HFFc6 (cell line): ENCODE measurements at places on chromosomes 3 and 15. TPM values are rescaled to one million over a fixed set of nuclear protein-coding genes. Genes with fewer than 3 reads are reported as not detected.
A peak's percentile ranks its signal among the peaks of the same experiment; 100 is the strongest.

- no peaks in the 10 kb centered on the region for H3K36me3 ChIP-seq
- no peak overlapping the region; the same call in 1 of the 2 replicates for H3K4me3 ChIP-seq
- no peak overlapping the region for H3K27ac ChIP-seq
- DNase-seq = peak; percentile 9
- peaks cover 2% of the 10 kb centered on the region; the same call in 1 of the 2 replicates for H3K27me3 ChIP-seq
Observed at GRCh38 chr3:25156626-25157025, 271.4 kb upstream of the RARB start.

Gene PRR23C
- not detected in 3 replicates for total RNA-seq

DNA sequence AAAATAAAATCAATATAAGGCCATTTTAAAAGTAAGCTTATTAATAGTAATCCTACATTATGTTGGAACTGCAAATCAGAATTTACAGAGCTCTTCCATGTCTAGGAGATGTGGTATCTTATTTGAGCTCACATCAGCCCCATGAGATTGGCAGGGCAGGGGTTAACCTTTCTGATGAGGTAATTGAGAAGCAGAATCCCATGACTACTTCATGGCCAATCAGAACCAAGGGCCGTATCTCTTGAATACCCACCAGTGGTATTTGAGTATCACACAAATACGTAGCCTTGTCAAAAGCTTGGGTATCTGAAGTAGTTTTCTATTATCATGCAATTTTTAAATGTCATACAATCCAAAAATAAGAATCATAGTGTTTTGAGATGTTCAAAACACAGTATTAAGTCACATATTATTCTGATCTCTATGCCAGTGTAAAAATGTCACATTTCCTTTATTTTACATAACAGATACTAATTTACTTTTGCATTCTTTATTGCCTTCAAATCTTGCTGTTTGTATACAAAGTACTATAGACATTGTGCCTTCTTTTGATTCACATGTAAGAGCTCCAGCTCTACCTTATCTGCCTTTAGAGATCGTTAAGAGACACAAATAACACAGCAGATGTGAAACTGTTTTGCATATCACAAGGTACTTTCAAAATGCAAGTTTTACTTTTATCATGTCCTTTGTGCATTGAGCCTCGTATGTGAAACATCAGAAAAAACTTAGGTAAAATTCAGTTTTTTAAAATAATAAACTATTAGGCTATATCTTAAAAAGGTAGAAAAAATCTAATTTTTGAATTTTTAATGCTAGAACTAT, 251.7 kb upstream of the GOLGA6L4 start:
- H3K36me3 ChIP-seq = no peaks in the 10 kb centered on the region
- no peaks in the 10 kb centered on the region; the same call in 1 of the 2 replicates for H3K27me3 ChIP-seq
- no peak overlapping the region for H3K27ac ChIP-seq
- no peak for DNase-seq
- H3K4me1 ChIP-seq = no peaks in the 10 kb centered on the region
- H3K4me3 ChIP-seq = no peak overlapping the region

GRCh38 chr15:80599359-80599758, 95.8 kb upstream of the ABHD17C start:
- peaks cover 28% of the 10 kb centered on the region for H3K36me3 ChIP-seq
- H3K27me3 ChIP-seq = no peaks in the 10 kb centered on the region; the same call in 1 of the 2 replicates
- H3K4me1 ChIP-seq = peaks cover 40% of the 10 kb centered on the region
- peak; percentile 83 for DNase-seq

DNA sequence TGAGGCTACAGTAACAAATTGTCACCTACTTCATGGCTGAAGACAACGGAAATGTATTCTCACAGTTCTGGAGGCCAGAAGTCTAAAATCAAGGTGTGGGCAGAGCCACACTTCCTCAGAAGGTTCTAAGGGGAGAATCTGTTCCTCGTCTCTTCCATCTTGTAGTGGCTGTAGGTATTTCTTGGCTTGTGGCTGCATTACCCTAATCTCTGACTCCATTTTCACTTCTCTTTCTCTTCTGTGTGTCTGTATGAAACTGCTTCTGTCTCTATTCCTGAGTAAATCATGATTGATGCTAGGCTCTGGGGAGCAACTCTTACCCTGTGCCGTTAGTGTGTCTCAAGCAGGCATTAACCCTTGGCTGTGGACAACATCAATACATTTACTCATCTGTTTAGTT, 164.7 kb downstream of the SQOR start:
- no peaks in the 10 kb centered on the region for H3K27me3 ChIP-seq
- no peak overlapping the region for H3K4me3 ChIP-seq
- no peak overlapping the region for H3K27ac ChIP-seq
- H3K36me3 ChIP-seq = no peaks in the 10 kb centered on the region

Gene CPLX3
- not detected in 3 replicates for total RNA-seq

DNA sequence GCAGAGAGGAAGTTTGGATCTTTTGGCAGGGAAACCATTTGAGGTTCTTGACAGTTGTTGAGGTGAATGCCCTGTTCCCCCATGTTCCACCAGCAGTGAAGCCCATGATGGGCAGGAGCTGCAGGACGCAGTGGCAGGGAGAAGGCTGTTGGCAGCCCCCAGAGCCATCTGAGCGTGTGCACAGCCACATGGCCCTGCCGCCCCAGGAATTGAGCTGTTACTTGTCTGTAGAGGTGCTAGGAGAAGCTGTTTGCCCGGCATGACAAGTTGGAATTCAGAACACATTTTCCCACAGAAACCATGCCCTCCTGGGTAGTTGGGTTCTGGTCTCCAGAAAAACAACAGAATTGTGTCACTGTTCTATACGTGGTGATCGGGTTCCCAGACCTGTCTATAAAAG, 218.2 kb upstream of the NR2E3 start:
- H3K4me3 ChIP-seq = no peak overlapping the region
- H3K27me3 ChIP-seq = no peaks in the 10 kb centered on the region; the same call in none of the 2 replicates
- no peaks in the 10 kb centered on the region for H3K36me3 ChIP-seq
